Neural crest cell (in vitro differentiated cells): ENCODE measurements at places on chromosomes 1 and 21. TPM values are rescaled to one million over a fixed set of nuclear protein-coding genes. Genes with fewer than 3 reads are reported as not detected.

PTGS2 gene
- 0.34 TPM in 1 of 2 replicates, not detected in the other for total RNA-seq

DNA sequence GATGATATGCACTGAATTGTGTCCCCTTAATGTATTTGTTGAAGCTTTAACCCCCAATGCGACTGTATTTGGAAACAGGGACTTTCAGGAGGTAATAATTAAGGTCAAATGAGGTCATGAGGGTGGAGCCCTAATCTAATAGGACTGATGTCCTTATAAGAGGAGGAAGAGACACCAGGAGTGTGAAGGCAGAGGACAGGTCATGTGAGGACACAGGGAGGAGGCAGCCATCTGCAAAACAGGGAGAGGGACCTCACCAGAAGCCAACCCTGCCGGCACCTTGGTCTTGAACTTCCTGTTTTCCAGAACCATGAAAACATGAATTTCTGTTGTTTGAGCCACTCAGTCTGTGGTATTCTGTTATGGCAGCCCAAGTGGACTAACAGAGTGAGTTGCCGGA, 15.3 kb downstream of the SYF2 start:
- DNase-seq: no peak

DNA sequence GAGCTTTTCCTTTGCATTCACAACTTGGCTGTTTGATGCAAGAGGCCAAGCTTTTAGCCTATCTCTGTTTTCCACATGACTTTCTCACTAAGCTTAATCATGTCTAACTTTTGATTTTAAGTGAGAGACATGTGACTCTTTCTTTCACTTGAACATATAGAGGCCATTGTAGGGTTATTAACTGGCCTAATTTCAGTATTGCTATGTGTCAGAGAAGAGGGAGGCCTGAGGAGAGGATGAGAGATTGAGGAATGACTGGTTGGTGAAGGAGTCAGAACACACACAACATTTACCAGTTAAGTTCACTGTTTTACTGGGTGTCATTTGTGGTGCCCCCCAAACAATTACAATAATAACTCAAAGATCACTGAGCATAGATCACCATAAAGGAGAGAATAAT, 193.5 kb downstream of the CYYR1 start:
- DNase-seq: no peak

- no peak for DNase-seq
Observed at GRCh38 chr1:151984313-151984956, 9.2 kb downstream of the S100A10 start.

PLEKHA6 gene
- total RNA-seq: 4.0 and 4.5 TPM in 2 replicates

FAM177B gene
- total RNA-seq: 0.47 TPM in 1 of 2 replicates, not detected in the other

- DNase-seq: no peak
Observed at GRCh38 chr1:218401998-218402785, 57.1 kb downstream of the TGFB2 start.

KCNJ10 gene
- 0.47 and 0.73 TPM in 2 replicates for total RNA-seq

- DNase-seq: no peak
Observed at GRCh38 chr1:917076-917459, 6.7 kb upstream of the SAMD11 start.

GRCh38 chr1:243539636-243540035, 283.8 kb downstream of the SDCCAG8 start:
- DNase-seq: no peak

DNA sequence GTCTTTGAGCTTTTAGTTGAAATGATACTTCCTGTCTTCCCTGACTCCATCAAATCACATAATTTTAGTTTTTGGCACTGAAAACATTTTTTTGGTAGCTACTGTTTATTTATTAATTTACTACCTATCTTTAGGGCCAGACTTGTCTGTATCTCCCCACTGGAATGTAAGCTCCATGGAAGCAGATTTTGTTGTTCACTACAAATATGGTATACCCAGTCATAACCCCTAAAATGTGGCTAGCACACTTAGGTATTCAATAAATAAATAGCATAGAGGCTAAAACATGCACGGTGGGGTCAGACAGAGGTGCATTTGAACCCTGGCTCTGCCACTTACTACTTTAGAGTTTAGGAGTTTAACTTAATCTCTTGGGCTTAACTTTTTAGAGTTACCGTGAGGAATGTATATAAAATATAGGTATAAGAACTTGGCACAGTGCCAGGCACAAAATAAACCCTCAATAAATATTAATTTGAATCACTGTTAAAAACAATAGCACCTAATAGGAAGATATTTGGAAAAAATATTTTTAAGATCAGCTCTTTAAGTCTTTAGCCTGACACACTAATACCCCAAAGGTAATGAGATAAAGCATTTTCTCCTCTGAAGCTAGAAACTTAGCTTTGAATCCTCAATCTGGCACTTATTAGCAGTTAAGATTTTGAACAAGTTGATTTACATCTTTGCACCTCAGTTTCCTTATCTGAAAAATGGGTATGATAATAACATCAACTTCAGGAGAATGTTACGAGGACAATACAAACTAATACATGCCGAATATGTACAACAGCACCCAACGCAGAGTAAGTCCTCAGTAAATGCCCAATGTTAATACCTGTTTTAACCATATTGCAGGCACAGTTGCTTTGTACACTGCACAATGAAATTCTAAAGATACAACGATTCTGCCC, 59.6 kb upstream of the HP1BP3 start:
- DNase-seq: no peak

DNA sequence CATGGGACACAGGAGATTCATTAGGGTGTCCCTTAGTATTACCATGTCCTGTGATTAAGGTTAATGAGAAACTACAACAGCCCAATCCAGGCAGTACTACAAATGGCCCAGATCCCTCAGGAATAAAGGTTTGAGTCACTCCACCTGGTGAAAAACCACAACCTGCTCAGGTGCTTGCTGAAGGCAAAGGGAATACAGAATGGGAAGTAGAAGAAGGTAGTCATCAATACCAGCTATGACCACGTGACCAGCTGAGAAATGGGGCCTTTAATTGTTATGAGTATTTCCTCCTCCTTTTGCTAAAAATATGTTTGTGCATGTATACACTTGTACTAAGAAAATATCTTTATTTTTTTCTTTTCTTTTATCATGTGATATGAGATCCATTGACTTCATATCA, 91.1 kb upstream of the ADAMTS5 start:
- no peak for DNase-seq

DPT gene
- total RNA-seq: not detected in 2 replicates

TFAP2E gene
- 0.43 and 0.61 TPM in 2 replicates for total RNA-seq

- DNase-seq: no peak
Observed at GRCh38 chr1:9362488-9362887, 69.8 kb downstream of the SPSB1 start.

CD1C gene
- not detected in 2 replicates for total RNA-seq
